ENCODE measurements at places on chromosomes 6 and 20.

- DNase-seq: no peak
These were observed 134.4 kb downstream of the OR2B2 start for GRCh38 chr6:27777614-27778355.

- DNase-seq: no peak
These were observed 113.1 kb downstream of the TTLL2 start for GRCh38 chr6:167437888-167438484.

DNA sequence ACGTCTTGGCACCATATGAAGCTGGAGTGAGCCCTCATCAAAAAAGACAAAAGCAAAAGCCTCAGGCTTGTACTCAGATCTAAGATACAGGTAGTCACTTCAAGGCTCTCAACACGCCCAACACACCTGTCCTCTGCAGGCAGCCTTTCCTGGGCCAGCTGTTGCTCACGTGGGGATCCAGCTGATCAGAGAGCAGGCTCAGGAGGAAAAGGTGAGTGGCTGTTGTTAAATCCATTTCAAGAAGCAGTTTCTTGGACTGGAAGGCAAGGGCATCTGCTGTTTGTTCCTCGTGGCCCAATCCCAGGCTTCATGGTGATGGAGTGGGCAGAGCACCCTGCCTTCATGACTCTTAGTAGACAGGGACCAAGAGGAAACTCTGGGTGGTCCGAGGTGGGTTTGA, 39.6 kb downstream of the ELMO2 start:
- DNase-seq: no peak

DNA sequence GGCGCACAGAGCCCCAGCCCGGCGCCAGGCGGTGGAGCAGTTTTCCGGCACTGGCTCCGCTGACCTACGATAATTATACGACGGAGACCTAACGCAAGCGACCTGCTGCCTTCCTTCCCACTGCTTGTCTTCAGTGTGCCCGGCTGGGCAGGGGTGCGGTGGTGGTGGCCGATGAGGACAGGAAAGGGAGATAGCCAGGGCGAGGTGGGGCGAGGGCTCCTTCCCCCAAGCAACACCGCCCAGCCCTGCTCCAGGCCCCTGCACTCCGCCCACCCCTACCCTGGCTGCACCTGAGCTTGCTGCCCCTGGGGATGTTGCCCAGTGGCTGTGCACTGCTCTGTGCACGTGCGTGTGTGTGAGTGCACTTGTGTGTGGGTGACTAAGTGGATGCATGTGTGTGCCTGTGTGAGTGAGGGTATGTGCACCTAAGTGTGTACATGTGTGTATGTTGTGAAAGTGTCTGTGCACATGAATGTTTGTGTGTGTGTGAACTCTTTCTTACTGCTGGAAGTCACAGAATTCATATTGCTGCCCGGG, 42.6 kb upstream of the IRF4 start:
- no peak for DNase-seq

- no peak for DNase-seq
These were observed 7.6 kb upstream of the TMC2 start for GRCh38 chr20:2528671-2529271.

- no peak for DNase-seq
These were observed 99.9 kb downstream of the CDH26 start for GRCh38 chr20:60057866-60058807.

GRCh38 chr6:158086054-158086503, 82.0 kb downstream of the SERAC1 start:
- no peak for DNase-seq

Measured in activated T-helper 1 cell treated with Interleukin-2 at 50 U/mL for 16 hours (primary cell).